NCI-H1436 (cell line): ENCODE measurements at places on chromosomes 13 and 19.

DNA sequence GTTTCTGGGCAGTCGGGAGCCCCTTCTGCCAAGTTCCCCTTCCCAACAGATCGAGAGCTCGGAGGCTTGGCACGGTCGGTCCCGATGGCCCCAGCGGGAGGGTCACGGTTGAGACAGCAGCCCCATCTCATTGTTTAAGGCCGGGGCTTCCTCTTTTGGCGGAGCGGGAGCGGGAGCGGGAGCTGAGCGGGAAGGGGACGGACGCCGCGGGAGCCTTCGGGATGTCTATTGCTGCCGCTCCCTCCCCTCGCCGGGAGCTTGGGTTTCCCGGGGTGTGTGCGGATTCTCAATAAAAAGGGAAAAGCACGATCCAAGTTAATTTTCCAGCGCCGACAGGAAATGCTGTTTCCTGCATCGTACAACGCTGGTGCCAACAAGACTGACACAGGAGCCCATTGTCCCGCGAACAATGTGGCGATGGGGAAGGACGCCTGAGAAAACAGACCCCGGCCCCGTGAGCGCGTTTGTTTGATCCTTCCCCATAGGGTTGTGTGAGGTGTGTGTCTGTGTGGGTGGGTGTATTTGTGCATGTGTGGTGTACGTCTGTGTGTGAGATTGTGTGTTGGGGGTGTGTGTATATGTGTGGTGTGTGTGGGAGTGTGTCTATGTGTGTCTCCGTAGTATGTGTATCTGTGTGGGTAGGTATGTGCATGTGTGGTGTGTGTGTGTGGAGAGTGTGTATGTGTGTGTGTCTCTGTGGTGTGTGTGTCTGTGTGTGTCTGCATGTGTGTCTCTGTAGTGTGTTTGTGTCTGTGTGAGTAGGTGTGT lies 36.3 kb upstream of the FLT1 start:
- DNase-seq = no peak

GRCh38 chr13:19586904-19587634 lies 25.7 kb upstream of the TPTE2 start:
- DNase-seq = no peak

GRCh38 chr13:83907196-83907989 lies 25.1 kb upstream of the SLITRK1 start:
- no peak for DNase-seq

GRCh38 chr13:37375724-37376123 lies 222.8 kb downstream of the POSTN start:
- DNase-seq = no peak

DNA sequence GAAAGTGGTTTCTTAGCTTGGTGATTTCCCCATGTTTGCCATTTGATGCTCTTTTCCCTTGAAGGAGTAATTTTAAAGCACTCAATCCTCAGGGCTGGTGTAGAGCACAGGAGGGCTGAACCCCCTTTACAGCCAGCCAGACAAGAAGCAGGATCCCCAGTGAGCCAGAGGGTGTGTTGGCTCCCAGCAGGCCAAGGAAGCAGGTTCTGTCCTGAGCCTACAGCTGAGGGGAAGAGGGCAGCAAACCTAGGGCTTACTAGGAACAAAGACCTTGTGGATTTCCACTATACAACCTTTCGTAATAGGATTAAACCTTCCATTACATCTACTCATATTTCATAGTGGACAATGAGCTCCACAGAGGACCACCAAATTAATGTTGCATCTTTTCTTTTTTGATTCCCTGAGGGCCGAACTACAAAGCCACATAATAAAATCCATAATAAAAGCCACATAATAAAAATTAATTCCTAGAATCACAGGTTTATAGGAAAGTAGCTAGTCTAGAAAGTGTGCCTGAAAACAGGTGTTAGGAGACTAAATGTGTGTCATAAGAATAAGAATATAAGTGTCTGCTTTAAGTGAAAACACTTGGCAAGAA lies 300.2 kb downstream of the DCLK1 start:
- no peak for DNase-seq

DNA sequence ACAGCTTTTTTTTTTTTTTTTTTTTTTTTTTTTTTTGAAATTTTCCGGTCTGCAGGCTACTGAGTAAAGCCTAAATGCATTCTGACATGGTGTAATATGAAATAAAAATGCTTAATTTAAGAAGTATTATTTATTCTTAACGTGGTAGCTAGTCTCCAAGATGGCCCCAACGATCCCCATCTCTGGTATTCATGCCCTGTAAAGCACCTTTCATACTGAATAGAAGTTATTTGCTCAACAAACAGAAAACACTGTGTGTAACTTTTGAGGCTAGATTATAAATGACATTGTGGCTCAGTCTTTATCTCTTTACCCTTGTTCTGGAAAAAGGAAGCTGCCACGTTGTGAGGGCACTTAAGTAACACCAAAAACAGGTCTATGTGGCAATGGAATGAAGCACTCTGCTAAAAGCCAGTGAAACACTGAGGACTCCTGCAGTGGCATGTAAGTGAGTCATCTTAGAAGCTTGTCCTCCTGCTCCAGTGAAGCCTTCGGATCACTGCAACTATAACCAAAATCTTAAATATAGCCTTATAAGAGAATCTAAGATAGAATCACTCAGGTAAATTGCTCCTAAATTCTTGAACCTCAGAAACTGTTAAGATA lies 128.7 kb downstream of the UGGT2 start:
- DNase-seq = no peak

- DNase-seq = no peak
These were observed 27.3 kb downstream of the RUBCNL start for GRCh38 chr13:46359714-46360113.

DNA sequence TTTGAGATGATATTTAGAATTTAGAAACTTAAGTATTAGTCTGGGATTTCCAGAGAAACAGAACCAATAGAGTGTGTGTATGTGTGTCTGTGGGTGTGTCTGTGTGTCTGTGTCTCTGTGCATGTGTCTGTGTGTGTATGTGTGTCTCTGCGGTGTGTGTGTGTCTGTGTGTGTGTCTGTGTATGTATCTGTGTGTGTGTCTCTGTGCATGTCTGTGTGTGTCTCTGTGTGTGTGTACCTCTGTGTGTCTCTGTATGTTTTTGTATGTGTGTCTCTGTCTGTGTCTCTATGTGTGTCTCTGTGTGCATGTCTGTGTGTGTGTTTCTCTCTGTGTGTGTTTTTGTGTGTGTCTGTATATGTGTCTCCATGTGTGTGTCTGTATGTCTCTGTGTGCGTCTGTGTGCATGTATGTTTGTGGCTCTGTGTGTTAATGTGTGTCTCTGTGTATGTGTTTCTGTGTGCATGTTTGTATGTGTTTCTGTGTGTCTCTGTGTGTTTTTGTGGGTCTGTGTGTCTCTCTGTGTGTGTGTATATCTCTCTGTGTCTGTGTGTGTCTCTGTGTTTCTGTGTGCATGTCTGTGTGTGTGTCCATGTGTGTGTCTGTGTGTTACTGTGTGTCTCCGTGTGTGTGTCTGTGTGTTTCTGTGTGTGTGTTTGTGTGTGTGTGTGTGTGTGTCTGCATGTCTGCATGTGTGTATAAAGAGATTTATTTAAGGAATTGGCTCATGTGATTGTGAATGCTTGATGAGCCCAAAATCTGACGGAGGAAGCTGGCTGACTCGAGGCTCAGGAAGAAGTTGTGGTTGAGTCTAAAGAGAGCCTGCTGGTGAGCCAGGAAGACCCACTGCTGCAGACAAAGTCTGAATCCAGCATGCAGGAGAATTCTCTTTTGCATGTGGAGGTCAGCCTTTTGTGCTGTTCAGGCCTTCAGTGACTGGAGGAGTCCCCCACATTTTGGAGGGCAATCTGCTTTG lies 22.2 kb downstream of the GPR42 start:
- DNase-seq = no peak

GRCh38 chr19:18899624-18900560 lies 3.9 kb upstream of the CERS1 start:
- no peak for DNase-seq

DNA sequence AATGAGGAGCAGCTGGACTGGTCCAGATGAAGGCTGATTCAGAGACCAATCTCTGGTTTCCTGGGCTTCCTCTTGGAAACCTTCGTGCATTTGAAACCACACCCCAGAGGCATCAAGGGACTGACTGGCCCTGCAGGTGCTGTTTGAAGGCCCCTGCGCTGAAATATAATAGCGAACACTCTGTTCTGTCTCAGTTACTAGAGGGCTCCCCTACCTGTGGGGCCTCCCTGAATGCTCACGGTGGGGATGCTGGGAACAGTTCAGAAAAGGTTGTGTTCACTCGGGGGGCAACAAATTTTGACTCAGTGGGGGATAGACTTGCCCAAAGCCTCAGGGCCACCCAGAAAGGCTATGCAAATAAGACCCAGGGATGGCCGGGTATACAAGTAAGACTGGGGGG lies 6.4 kb downstream of the CCDC8 start:
- no peak for DNase-seq

GRCh38 chr13:49304763-49305700 lies 57.3 kb downstream of the CDADC1 start:
- no peak for DNase-seq

DNA sequence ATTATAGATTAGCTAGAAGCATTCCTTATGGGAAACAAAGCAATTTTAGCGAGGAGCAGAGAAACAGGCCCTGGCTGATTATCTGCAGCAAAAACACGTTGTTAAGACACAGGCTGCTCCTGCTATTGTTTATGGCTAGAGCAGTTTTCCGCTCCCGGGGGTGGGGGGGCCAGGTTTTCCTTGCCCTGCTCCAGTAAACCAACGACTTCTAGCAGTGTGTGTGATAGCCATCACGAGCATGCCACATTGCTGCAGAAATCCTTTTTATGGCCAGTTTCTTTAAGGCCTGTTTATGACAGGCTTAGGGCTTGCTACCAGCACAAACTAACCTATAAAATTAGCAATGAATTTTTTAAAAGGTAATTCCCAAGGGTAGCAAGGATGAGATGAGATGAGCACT lies 18.4 kb upstream of the IL17D start:
- DNase-seq = no peak

DNA sequence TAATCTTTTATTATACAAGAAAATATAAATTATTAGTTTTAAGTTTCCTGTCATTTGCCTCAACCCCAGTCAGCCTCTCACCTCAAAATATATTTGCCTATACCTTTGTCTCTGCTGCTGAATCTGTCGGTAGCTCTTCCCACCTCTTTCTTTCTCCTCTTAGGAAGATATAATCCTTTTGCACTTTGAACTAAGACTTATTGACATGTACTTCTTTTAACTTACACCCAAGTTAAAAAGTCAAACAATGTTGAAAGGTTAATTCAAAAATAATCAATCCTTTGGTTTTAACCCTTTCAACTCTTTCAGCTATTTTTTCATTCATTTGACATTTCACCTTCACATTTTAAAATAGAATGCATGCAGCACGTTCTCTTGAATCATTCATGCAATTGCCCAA lies 9.0 kb upstream of the KL start:
- DNase-seq = no peak

DNA sequence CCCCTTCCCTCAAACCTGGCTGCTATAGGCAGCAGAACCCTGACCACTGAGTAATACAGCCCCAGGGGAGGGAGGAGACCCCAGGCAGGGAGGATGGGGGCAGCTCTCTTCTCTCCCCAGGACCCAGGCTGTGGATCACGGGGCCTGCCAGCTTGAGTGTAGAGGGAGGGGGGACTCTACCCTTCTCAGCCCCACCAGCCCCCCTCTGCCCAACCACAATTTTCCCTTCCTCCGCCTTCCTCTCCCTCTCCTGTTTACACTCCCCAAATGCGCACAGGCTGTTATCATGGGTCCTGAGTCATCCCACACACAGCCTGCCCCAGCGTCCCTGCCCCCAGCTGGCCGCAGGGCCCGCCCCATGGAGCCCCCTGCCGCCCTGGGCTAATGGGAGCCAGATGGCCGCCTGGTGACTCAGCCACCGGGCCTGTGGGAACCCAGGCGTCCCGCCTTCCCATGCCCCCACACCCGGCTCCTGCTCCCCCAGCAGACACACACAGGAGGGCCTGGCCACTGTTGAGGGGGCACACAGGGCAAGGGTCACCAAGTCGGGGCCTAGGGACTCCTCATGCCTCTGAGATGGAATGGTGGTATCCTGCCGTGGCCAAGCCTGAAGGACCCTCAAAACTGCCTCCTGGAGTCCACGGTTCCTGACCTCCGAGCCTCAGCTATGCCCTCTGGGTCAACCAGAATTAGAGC lies 13.6 kb downstream of the CCDC97 start:
- DNase-seq = no peak

DNA sequence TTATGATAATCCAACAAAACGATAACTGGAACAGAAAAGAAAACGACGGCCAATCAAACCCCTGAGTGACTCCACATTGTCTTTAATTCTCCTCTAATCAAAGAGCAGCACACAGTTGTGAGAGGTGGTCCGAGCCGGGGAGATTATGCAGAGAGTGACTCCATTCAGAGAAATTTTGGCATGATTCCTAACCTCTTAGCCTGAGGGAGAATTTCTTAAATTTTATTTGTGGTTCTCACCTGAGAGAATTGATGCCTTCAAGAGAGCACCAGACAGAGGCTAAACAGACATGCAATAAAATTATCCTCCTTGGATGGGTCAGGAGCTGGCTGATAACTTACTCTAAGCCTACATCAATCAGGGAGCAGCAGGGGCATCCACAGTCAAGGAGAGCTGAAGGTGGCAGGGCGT lies 310.0 kb upstream of the KLF12 start:
- no peak for DNase-seq

- no peak for DNase-seq
These were observed 1.9 kb downstream of the NAPA start for GRCh38 chr19:47512948-47513319.

- no peak for DNase-seq
These were observed at the start of gene EDNRB for GRCh38 chr13:77918391-77919245. Gene EDNRB (minus strand): TSS chr13:77918831. CDS start chr13:77918573, 258 bp downstream.

DNA sequence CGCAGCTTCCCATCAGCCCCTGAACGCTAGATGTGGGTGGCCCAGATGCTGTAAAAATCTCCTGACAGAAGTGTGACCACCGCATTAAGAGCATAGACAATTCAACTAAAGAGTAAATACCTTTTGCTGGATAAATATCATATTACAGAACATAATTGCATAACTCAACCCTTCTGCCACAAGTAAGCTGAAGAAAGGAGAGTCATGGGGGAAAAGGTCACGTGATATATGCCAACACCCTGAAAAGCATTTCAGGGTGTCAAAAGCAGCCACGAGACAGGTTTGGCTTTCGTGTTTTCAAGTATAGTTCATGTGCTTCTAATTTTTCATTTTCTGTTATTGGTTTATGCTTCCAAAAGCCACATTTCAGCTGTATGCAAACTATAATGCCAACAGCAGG lies 71.3 kb downstream of the LHFPL6 start:
- DNase-seq = no peak

GRCh38 chr13:83941701-83942335 lies 59.5 kb upstream of the SLITRK1 start:
- DNase-seq = no peak
